ENCODE measurements at places on chromosomes 12 and 14. TPM values are rescaled to one million over a fixed set of nuclear protein-coding genes. Genes with fewer than 3 reads are reported as not detected.

RBM25 gene
- 34.3 TPM for total RNA-seq

ASB2 gene
- 0.40 TPM for total RNA-seq

CCDC184 gene
- total RNA-seq: 0.53 TPM

TAS2R42 gene
- total RNA-seq: not detected

TMEM132D gene
- total RNA-seq: not detected
